Activated naive CD8-positive, alpha-beta T cell treated with anti-CD3 and anti-CD28 coated beads, Interleukin-2, amount 10 ng/mL, durations not matched to agents 7 days and 5 days (primary cell): ENCODE measurements at places on chromosomes 11 and 22. TPM values are rescaled to one million over a fixed set of nuclear protein-coding genes. Genes with fewer than 3 reads are reported as not detected.

C22orf31 gene
- not detected for total RNA-seq

TBX10 gene
- total RNA-seq, result not detected

UBQLNL gene
- total RNA-seq, result 0.30 TPM

GPR137 gene
- 32.7 TPM for total RNA-seq

TMPRSS13 gene
- 2.7 TPM for total RNA-seq
